ENCODE measurements at places on chromosomes 12 and 14.

- DNase-seq, result peak; percentile 47
Observed at GRCh38 chr12:52191841-52192791, at the start of gene KRT80. TSS of gene KRT80 (minus strand) at chr12:52192014. CDS start at chr12:52191902, 112 bp downstream.

DNA sequence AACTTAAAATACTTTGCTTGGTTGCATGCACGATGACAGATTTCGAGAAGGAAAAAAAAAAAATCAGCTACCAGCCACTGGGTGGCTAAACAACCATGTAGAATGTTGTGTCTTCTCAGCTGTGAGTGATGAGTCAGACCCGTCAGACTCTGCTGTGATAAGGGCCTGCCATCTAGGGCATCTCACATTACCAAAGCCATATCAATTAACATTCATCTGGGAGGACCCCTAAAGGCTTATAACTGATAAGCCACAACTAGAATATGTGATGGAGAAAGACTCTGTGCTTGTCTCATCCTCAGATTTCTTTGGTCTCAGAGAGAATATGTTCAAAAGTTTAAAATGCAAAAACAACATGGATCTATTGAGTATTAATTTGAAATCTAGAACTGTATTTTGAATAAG, 111.5 kb downstream of the PAX9 start:
- no peak for DNase-seq

DNA sequence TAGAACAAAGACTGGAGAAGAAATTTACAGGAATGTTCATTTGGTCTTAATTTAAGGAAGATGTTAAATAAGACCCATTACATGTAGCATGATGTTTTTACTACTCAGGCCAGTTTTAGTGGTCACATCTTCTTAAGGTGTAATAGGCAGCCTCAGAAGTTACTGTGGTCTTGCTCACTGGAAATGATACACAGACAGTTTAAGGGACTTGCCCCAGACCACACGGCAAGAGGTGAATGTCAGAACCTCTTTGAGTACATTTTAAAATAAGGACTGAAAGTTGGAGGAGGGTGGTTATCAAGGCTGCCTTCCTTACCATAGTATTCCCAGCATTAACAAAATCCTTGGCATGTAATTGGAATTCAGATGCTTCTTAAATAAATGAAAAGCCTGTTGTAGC, 37.9 kb downstream of the LRRK2 start:
- DNase-seq, result no peak

DNA sequence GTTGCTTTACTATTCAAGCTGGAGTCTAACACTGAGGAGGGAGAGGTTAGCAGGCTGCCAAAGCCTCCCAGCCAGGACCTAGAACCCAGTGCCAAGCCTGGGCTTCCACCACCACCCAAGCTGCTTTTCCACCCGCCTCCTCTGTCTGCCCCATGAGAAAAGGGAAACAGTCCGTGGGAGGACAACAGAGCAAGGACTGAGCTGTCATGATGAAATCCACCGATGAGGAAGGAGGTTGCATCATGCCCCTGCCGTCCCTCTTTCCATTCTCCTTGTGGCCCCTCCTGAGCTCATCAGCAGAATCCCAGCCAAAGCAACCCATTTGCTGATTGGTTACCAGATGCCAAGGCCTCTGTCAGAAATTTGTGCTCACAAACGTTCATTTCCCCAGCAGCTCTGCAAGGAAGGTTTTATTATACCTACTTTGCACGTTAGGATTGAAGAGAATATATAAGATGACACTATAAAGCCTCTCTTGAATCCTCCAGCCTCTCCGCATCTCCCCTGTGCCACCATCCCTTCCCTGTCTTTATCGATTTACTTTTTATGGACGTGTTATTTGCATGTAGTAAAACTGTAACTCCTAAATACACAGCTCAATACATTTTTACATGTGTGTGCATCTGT, 6.3 kb upstream of the SERPINA1 start:
- DNase-seq, result peak; percentile 14

GRCh38 chr14:103130965-103131364, 7.7 kb downstream of the TNFAIP2 start:
- no peak for DNase-seq

DNA sequence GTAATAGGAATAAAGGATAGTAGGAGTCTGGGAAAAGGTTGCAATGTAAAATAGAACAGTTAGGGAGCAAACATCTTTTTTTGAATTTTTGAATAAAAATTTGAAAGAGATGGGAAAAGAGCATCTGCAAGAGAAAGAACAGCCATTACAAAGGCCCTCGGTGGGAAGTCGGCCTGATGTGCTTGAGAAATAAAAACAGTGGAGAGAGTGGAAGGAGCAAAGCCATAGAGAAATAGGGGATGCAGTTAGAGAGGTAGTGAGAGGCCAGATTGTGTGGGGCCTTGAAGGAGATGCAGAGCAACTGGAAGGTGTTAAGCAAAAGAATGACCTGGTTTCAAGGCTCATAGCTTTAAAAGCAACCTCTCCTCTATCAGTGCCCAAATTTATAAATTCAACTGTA, 409.8 kb downstream of the RERGL start:
- no peak for DNase-seq

GRCh38 chr14:36429692-36430091, 90.3 kb downstream of the NKX2-1 start:
- no peak for DNase-seq

GRCh38 chr12:108367436-108367835, 28.3 kb upstream of the CMKLR1 start:
- DNase-seq, result no peak

DNA sequence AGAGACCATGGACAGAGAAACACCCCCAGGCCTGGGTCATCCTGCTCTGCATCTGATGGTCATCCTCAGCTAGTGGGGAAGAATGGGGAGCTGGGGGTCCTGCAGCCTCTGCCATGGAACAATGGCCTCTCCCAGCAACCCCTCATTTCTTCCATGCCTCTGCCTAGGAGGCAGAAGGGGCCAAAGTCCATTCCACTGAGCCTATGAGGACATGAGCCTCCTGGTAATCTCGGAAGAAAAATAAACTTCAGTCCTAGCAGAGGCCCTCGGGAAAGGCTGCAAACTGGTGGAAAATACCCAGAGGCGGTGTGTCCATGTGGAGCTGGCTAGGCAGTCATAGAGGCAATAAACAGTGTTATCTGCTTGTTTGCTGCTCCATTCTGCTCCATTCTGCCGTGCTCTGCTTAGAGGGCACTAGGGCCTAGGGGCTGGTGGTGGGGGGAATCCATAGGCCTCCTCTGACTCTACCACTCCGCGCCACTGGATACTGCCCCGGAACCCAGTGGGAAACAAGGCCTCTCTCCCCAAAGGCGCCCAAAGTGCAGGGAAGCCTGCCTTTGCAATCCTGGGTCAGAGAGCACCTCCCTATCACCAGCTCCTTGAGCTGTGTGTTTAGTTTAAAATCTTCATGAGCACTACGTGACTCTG, 4.5 kb downstream of the PGF start:
- DNase-seq, result no peak

GRCh38 chr14:69318241-69318640, 58.3 kb downstream of the GALNT16 start:
- no peak for DNase-seq

DNA sequence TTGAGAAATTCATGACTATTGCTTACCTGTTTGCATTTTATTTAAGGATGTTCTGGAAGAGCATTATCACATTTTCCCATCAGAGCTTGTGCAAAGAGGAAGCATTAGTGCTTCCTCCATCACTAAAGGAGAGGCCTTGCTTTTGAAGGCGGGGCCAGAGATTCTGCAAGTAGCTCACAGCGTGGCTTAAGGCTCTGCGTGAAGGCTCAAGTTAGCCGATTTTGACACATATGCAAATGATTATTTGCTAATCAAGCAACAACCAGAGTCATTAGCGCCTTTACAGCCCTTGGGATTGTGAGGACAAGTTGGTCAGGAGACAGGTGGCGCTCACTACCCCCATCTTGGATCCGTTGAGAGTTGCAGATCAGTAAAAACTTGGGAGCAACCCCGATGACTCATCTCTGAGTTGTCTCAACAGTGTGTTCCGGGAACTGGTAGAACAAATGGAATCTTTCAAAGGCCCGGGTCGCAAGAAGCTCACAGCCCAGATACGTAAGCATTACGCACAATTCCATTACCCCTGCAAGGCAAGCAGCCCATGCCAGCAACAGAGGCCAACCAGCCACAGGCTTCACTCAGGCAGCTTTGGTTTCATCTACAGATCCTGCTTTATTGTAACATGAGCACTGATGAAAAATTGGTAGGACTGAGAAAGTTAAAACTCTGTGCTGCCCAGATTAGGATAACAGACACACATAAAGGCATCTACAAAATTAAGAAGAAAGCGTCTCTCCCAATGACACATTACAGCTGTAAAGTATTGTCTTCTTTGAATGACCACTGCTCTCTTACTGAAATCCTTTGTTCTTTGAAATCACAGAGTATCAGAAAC, 34.9 kb upstream of the SPTSSA start:
- DNase-seq, result no peak

- no peak for DNase-seq
Observed at GRCh38 chr14:100398044-100398443, 74.9 kb downstream of the SLC25A47 start.

DNA sequence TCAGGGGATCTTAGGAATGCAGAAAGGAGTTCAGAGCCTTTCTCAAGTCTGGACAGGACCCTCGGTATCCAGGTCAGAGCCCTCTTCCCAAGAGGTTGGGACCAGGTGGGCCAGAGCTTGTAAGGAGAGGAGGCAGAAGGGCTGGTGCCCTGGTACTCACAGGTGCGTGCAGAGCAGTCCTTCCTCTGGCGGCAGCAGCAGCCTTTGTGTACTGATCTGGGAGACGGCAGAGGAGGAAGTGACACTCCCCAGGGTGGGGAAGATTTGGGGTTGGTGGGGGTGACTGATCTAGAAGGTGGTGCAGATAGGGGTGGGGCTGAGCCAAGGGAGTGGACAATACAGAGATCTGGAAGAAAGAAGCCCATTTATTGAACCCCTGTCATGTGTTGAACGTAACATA, at the start of gene ITGB7:
Gene ITGB7, minus strand, starts transcription at position 210 of the 400 bp plus-strand sequence. CDS start 6,808 bp downstream, outside the sequence.
- peak; percentile 70 for DNase-seq

- no peak for DNase-seq
Observed at GRCh38 chr12:50862316-50862715, 19.6 kb downstream of the TMPRSS12 start.

DNA sequence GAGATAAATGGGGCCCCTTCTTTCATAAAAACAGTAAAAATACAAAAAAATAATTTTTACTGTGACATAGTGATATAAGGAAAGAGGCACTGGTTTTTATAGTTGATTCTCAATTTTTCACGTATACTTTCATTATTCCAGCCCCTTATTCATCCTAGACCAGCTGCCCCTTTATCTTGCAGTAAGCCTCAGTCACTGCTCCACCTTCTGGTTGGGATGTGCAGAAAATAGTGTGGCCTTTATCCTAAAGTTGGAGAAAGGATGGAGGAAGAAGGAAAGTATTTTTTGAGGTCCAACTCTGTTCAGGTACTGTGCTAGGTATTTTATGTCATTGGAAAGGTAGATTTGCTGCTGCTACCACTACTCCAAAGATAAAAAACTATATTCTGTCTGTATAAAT, 172.7 kb downstream of the ANO6 start:
- no peak for DNase-seq

DNA sequence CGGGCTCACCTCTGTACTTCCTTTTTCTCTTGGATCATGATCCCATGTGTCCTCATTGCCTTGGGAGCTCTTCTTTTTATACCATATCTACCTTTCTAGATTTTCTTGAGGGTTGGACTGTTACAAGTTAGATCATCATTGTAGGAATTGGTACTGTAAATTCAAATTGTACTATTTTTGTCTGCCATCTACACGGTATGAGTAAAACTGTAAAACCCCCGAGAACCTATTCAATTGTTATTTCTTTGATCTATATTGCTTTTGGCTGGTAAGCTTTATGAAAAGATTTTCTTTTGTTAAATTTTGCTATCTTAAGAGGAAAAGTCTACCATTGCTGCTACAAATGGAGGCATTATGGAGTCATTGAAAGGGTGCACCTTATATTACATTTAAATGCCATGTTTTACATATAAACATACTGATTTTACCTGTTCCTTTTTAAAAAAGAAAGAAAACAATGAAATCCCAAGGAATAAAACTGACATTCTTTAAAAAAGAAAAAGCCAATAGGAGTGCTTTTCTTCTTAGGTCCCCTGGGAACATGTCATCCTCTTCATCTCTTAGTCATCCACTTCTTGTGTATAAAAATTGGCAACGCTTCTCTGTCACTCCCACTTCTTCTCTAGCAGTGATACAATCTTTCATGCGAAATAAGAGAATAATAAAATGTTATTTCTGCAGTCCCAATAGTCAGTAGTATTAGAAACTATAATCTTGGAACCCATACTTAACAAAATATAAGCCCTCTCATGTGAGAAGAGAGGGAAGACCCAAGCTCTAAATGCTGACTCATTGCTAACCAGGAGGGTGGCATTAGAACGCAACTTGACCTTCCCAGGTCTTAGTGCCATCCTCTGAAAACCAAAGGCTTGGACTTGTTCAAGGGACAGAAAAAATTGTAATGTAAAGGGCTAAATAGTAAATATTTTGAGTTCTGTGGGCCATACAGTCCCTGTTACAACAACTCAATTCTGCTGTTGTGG, 20.4 kb downstream of the RGS6 start:
- DNase-seq, result no peak

- DNase-seq, result no peak
Observed at GRCh38 chr14:58783792-58784511, 146.2 kb downstream of the DACT1 start.

DNA sequence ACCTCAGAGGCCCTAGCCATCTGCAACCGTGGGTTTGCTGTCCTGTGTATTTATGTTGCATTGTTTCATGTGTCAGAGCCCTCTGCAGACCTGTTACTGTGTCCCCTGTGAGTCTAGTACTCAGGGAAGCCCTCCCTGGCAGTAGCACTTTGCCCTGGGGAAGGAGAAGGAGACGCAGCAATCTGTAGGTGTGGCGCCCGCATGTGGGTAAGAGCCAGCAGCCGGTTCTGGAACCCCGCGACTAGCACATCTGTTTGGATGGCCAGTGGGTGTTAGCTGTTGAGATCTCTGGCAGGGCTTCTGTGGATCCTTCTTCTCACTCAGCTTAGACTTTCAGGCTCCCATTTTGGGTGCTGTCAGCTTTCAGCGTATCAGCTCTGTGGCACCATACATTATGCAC, 57.0 kb downstream of the TECPR2 start:
- DNase-seq, result no peak

GRCh38 chr14:60064491-60065072, 27.1 kb upstream of the PCNX4 start:
- no peak for DNase-seq
